Stimulated activated CD8-positive, alpha-beta memory T cell treated with anti-CD3 and anti-CD28 coated beads, Interleukin-4, amount 100 ng/mL, for 1 hour (primary cell): ENCODE measurements at places on chromosomes 3 and 15.

GRCh38 chr15:47414207-47414606 is 303.1 kb upstream of the SEMA6D start:
- DNase-seq: no peak

DNA sequence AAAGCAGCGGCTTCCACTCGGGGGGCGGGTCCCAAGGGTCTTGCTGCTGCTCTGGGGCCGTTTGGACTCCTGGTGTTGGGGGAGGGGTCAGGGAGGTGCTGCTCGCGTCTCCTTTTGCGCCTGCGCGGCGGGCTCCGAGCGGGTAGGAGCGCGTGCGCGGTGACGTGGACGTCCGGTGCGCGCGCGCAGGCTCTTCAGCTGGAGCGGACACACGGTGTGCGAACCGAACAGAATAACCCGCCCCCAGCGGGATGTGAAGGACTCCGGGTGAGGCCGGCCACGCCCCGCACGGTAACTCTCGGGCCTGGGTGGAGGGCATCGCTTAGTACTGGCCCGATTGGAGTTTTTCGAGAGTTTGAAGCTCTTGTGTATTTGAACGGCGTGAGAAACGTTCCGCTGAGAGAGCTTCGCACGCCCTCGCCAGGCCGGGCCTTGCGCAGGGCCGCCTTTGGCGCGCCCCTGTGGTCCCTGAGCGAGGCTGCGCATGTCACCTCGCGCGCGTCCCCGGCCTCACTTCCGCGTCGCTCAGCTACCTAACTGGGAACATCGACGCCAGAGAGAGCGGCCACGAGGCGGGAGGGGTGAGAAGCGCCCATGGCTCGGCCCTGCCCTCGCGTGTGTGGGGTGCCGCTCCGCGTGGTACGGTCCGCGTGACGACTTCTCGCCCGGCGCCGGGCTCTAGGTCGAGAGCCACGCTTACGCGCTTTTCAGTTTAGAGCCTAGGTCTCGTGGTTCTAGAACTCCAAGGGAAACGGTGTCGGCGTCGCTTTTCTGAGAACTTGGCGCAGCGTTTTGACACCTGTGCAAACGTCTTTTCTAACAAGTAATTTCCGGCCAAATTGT is at the start of gene MGA:
Gene MGA (plus strand): TSS at position 171 of the 843 bp plus-strand sequence.
- peak; percentile 72 for DNase-seq

- no peak for DNase-seq
Observed at GRCh38 chr3:55678546-55679216, 191.6 kb upstream of the WNT5A start.

DNA sequence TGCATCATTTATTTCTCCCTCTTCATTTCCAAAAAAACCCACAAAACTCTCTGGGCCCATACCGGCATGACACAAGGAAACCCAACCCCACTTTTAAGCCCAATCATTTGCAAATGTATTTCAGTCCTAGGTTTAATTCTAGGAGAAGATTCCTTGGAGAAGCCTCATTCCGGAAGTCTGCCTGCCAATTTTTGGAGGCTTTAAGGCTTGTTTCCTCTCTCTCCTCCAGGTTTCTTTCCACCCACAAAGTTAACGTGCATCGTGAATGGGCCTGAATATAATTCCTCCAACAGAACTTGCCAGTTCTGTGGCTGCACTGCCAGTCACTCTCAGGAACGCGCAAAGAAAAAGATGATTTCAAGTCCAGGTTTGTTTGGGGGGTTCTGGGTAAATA is 69.9 kb upstream of the FOXP1 start:
- DNase-seq: no peak

GRCh38 chr3:2511356-2511755 is 412.7 kb downstream of the CNTN4 start:
- DNase-seq: no peak

- no peak for DNase-seq
Observed at GRCh38 chr3:110808630-110809029, 263.0 kb upstream of the NECTIN3 start.

- DNase-seq: no peak
Observed at GRCh38 chr3:20916951-20917606, 731.1 kb upstream of the SGO1 start.

DNA sequence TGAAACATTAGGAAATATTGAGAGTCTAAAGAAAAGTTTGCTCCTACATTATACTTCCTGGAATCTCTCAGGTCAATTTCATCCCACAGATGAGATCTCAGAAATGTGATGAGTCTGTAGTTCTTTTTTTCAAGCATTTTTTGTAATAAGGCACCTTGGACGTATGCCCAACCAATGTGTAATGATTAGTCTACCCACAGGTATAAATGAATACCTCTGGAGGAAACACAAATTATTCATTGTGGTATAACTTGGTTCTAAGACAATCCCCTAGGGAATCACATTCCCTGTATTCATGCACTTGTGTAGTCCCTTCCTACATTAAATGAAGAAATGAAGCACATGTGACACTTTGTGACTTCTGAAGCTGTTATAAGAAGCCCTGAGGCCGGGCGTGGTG is 596.2 kb upstream of the UBE2E2 start:
- DNase-seq: no peak
